ENCODE measurements at places on chromosomes 2 and 18.

DNA sequence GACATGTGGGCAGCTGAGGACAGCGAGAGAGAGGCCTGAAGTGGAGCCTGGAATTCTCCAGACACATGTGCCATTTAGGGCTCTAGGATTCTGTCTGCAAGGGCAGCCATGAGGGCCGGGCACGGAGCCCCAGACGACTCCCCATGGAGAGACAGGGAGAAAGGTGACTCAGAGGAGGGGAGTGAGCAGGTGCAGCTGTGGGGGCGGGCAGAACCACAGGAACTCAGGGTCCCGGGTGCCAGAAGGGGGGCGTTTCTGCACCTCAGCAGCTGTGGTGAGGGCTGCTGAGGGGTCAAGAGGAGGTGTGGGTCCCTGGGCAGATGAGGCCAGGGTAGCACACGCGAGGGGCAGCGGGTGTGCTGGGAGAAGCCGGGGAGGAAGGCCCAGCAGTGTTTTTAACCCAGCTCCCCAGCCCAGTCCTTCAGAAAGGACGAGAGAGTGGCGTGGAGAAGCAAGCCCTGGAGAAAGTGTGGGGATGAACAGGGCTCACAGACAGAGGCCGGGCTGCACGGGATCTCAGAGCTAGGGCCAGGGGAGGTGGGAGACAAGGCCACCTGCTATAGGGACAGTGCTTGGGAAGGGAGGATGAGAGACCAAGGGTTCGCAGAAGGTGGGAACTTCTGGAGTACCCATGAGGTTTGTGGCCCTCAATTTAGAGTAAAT lies 7.6 kb downstream of the GPR17 start:
- no peak for DNase-seq

DNA sequence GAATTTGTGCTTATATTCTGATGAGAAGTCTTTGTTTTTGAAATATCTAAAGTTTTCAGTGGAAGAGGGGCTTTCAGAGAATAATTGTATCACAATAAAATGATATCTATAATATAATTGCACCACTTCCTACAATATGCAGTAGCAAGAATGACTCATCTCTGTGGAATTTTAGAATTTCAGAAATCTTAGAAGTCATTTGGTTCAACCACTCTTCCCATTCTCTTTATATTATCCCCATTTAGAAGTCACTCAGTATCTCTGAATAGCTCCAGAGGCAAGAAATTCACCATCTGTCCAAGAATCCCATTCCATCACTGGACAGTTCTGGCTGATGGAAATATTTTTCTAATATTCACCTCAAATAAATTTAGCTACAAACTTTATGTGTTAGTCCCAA lies 59.3 kb upstream of the CCDC68 start:
- peak; percentile 20 for DNase-seq

DNA sequence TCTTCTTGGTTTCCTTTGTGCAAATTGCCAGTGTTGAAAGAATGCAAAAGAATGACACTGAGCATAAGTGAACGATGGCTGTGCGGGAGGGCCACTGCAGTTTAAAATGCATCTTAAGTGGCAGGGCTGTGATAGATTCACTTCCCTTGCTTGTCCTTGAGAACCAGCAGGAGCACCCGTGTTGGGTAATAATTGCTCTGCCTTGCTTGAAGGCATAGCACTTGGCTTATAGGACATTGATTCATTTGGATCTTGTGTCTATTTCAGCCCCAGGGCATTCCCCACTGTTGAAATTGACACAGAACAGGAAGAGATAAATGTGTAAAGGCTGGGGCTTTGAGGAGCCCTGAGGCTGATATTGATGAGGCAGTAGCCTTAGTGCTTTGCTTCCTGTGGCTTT lies 1003.7 kb upstream of the GYPC start:
- DNase-seq: no peak

DNA sequence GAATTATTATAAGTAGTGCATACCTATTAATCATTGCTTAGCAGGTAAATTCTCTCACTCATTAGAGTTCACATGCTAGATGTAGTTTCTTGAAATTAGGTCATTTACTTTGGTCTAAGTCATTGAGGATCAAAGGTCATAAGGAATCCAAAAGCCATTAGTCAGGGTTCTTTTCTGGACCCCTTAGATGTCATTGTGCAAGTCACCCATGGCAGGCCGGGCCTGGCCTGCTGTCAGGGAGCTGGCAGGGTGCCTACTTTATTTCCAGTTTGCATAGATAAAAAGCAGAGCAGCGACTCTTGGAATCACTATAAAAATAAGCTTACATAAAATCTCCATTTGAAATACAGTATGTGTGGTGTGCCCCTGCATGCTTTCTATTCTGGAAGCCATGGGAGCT lies 91.3 kb downstream of the MEIS1 start:
- no peak for DNase-seq

- DNase-seq: no peak
Observed at GRCh38 chr2:239310401-239311061, 90.3 kb downstream of the HDAC4 start.

DNA sequence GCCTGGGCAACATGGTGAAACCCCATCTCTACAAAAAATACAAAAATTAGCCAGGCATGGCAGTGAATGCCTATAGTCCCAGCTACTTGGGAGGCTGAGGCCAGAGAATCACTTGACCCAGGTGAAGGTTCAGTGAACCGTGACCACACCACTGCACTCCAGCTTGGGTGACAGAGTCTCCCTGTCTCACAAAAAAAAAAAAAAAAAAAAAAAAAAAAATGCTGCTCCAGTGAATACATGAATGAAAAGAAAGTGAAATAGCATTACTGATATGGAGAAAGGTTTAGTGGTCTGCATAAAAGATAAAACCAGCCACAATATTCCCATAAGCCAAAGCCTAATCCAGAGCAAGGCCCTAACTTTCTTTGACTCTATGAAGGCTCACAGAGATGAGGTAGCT lies 44.5 kb downstream of the METTL8 start:
- no peak for DNase-seq

DNA sequence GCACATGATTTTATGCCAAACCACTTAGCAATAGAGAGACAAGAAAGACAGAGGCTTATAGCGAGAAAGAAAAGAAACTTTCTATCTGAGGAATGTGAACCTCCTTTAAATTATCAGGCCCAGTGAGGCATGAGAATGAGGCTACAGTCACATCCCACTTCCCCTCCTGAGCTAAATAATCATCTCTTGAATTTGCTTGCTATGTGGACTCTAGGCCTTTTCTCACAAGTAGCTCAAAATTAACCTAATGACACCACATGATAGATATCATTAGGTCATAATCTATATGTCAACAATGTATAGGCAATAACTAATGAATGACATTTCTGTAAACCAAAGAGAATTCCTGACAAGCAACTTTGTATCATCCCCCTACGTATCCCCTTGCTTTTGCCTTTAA lies 301.5 kb upstream of the MGAT5 start:
- no peak for DNase-seq

DNA sequence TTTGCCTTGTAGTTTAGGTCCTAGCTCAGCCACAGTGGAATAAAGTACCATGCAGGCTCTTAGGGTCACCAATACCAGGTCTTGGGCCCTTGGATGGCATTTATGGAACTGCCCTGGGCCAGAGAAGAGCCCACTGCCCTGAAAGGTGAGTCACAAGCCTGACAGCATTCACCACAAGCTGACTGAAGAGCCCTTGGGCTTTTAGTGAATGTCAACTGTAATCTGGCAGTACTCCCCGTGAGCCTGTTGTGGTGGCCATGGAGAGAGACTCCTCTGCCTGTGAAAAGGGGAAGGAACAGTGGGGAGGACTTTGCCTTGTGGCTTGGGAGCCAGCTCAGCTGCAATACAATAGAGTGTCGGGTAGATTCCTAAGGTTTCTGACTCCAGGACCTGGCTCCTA lies 1389.7 kb downstream of the DSC3 start:
- no peak for DNase-seq

- peak; percentile 78 for DNase-seq
Observed at GRCh38 chr2:46471-47345, at the start of gene FAM110C. Gene FAM110C (minus strand): TSS chr2:46505. CDS start chr2:46385, 120 bp downstream.

GRCh38 chr2:24644032-24644431 lies 149.2 kb downstream of the PTRHD1 start:
- no peak for DNase-seq

GRCh38 chr18:30406728-30407127 lies 635.8 kb downstream of the DSC3 start:
- no peak for DNase-seq

GRCh38 chr2:75390169-75390568 lies 170.6 kb downstream of the EVA1A start:
- no peak for DNase-seq

- DNase-seq: no peak
Observed at GRCh38 chr2:36919041-36919837, 47.1 kb downstream of the STRN start.

- DNase-seq: no peak
Observed at GRCh38 chr2:33020883-33021282, 74.1 kb downstream of the LTBP1 start.

DNA sequence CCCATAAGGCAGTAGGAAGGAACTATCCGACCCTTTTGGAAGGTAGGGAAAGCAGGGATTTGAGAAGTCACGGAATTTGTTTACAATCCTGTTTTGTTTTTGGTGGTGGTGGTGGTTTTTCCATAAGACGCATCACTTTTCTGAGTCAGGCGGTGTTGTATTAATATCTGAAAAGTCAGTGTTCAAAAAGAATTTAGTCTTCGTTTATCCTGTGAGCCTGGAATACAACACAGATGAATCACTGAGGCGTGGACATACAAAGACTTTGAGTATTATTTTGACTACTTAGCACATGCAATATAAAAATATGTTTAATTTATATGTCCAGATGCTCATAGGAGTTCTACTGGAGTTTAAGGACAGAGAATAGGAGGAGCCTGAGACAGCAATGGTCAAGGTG lies 785 bp downstream of the ZNF892 start:
- peak; percentile 51 for DNase-seq

DNA sequence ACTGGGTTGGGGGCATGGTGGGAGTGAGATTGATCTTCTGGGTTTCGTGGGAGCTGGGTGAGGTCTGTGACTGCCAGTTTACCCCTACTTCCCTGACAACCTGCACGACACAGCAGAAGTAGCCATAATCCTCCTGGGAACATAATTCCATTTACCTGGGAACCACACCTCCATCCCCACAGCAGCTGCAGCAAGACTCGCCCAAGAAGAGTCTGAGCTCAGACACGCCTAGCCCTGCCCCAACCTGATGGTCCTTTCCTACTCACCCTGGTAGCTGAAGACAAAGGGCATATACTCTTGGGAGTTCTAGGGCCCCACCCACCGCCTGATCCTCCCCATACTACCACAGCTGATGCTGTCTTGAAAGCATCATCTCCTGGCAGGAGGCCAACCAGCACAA lies 43.8 kb downstream of the FLACC1 start:
- no peak for DNase-seq

DNA sequence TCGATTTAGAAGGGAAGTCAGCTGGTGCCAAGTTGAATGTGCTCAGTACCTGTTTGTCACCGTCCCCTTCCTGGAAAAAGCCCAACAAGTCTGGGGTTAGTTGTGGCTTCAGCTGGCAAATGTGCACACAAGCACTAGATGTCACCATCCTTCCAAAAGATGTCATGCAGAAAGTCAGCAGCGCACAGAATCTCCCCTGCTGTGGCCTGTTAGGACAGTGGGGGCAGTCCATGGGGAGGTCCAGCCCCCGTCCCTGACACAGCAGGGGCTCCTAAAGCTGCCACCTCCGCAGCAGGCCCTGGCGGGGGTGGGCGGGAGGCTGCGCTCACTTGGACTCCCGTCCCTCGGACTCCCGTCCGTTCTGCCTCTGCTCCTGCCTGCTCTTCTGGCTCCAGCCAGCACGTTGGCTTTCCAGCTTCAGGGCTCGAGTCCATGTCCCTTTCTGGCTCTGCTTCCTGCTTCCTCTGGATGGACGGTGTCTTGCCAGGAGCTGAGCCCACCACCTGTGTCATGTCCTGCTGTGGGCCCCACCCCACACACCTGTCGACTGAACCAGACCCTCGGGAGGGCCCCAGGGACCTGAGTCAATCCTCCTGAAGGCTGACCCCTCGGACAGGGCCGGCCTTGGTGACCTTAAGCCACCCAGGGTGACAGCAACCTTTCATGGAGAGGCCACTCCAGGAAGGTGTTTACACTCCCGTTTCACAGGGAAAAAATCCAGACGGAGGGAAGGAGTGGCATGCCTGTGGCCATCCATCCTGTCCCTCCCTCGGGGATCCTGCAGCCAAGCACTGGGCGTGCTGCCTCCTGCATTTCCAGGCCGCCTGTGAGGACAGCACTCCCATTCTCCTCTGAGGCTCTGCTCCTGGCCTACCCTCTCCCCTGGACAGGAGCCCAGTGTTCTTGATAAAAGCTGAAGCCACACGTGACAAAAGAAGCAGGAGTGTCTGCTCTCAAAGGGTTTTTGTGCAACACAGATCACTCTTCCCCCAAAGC lies 8.5 kb downstream of the RAB17 start:
- DNase-seq: no peak

GRCh38 chr2:224063298-224063648 lies 24.2 kb upstream of the SERPINE2 start:
- DNase-seq: no peak

- no peak for DNase-seq
Observed at GRCh38 chr2:160630801-160631590, 137.4 kb upstream of the RBMS1 start.

GRCh38 chr2:28364610-28365009 lies 28.0 kb upstream of the FOSL2 start:
- no peak for DNase-seq

GRCh38 chr2:43333101-43333655 lies 106.8 kb upstream of the ZFP36L2 start:
- DNase-seq: no peak

GRCh38 chr18:20971886-20972267 lies 139.7 kb downstream of the ROCK1 start:
- DNase-seq: peak; percentile 27

GRCh38 chr18:23317975-23318675 lies 135.0 kb upstream of the RIOK3 start:
- DNase-seq: no peak

DNA sequence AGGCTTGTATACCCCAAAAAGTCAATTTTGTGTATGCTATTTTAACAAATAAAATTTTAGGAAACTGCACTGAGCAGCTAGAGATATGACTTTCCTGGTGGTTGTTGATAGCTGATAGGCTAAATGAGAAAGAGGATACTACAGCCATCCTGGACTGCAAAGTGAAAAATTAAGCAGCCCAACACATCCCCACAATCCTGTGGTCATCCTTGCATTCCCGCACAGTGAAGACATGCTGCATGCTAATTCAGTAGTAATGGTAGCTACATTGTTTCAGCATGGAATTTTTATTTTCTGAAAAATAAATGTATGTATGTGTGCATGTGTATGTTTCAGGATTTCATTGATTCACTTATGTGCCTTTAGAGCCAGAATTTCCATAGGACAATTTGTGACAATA lies 124.2 kb upstream of the CCDC68 start:
- DNase-seq: no peak

DNA sequence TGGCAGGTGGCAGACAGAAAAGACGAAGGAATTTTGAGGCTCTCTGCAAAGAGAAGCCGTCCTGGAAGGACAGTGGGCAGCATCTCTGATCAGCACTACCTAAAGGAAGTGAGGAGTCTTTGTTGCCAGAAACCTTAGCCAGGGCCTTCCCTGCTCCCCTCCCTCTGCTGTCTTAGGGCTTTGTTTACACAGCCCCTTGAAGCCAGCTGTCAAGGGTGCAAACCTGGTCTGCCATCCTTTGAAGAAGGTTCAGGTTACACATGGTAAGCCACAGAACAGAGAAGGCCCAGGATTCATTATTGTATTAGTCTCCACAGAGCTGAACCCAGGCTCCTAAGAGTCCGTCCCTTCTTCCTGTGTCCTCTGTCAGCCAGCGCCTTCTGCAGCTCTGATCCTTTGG lies 356.7 kb downstream of the TGIF1 start:
- DNase-seq: no peak

- DNase-seq: no peak
Observed at GRCh38 chr2:207051385-207051965, 112.2 kb downstream of the CPO start.
